ENCODE measurements at places on chromosomes 16 and 17.
A peak's percentile ranks its signal among the peaks of the same experiment; 100 is the strongest.

GRCh38 chr16:83136419-83136818, 509.6 kb downstream of the CDH13 start:
- no peak for DNase-seq

DNA sequence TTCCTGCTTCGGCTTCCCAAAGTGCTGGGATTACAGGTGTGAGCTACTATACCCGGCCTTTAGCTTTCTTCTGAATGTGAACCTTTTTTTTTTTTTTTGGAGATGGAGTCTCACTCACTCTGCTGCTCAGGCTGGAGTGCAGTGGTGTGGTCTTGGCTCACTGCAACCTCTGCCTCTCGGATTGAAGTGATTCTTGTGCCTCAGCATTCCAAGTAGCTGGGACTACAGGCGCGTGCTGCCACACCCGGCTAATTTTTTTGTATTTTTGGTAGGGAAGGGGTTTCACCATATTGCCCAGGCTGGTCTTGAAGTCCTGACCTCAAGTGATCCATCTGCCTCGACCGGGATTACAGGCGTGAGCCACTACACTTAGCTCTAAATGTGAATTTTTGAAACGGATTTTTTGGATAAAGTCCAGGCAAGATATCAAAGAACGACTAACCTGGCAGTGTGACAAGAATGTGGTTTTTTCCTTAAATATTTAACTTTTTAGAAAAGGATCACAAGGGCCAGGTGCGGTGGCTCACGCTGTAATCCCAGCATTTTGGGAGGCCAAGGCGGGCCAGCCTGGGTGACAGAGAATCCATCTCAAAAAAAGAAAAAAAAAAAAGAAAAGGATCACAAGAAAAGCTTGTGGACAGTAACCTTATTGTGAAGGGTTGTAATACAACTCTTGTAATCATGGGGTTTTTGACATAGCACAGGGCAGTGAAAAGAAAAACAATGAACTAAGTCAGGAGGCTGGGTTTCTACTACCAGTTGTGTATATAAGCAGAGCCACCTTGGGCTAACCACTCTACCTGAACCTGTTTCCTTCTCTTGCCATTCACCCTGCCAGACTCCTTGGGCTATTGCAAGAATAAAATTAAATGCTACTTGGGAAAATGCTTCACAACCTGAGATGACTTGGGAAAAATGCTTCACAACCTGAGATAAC, 6.2 kb downstream of the BRCA1 start:
- no peak for DNase-seq

- peak; percentile 26 for DNase-seq
Measured at GRCh38 chr16:89363621-89364393, 126.6 kb downstream of the ANKRD11 start.

- no peak for DNase-seq
Measured at GRCh38 chr16:6104428-6104827, 1006.8 kb upstream of the EEF2KMT start.

GRCh38 chr16:24499193-24499814, 40.1 kb upstream of the RBBP6 start:
- DNase-seq = peak; percentile 30

GRCh38 chr17:38703742-38704605, 1.1 kb upstream of the MLLT6 start:
- DNase-seq = peak; percentile 92

DNA sequence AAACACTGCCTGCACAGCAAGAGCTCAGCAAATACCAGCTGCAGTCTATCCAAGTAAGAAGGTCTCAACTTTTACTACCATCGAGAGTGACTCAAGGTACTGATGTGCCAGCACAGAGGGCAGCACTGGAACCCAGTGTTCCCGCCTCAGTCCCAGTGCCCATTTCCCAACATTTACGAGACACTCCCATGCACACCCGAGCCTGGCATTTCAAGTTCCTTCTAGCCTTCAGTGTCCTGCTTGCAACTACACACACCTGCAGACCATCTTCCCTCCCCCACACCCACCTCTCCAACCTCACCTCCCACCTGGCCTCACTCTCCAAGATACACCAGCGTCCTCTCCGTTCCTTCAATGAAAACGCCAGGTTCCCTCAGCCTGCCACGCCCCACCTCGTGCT, 3.2 kb downstream of the KLHDC4 start:
- no peak for DNase-seq

DNA sequence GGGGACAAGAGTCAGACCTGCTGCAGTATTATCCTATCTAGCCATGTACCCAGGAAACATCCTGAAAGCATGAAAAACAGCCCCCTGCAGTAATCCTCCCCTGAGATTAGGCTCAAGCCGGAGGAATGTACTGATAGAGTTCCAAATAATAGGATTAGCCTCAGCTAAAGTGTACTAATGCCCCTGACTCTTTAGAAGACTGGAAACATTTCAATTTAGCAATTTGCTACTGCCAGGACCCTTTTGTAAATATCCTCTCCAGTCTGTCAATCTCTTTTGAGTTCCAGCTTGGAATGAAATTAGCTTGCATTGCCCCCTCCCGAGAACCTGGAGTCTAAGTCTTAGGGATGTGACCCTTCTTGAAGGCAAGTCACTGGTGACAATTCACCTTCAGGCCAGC, 110.8 kb upstream of the DNAH9 start:
- DNase-seq = no peak

DNA sequence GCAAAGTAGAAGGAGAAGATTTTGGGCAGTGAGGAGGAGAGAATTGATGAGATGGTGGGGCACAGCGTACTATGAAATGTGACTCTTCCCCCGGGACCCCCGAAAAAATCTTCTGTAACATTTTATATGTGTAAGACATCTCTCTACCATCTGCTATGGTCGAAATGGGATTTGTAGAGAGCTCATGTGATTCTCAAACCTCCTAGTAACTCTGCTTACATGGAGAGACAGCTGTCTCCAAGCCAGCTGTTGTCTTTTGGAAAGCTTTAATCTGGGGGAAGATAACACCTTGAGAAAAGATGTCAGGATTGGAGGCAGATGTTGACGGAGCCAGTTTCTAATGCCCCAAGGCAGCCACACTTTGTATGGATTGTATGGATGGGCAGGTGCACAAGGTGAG, 94.1 kb downstream of the PRKCB start:
- DNase-seq = no peak

DNA sequence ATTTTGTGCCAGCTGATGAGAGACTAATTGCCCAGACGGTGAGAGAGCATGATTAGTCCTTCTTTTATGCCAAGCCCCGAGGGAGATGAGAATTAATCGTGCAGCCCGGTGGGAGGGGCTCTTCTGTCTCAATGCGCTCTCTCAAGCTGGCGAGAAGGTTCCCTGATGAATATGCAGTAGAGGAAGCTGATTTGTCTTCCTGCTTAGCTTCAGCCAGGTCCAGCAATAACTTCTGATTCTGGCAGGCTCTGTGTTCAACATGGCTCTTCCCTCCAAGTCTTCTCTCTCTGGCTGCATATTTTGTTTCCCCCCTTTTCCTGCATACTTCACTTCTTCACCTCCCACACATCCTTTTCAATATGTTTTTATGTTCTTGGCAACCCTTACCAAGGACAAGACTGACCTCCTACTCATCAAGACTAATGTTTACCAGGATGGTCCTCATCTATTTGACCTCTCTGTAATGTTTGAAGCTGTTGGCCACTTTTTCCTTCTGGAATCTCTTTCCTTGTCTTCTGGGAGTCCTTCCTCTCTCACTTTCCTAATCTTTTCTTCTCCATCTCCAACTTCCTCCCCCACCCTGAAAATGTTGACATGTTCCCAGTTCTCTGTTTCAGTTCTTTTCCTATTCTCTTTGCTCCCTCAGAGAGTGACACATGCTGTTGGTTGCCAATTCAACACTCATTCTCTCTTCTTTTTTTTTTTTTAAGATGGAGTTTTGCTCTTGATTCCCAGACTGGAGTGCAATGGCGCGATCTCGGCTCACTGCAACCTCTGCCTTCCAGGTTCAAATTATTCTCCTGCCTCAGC, 33.1 kb downstream of the ARL4D start:
- no peak for DNase-seq

DNA sequence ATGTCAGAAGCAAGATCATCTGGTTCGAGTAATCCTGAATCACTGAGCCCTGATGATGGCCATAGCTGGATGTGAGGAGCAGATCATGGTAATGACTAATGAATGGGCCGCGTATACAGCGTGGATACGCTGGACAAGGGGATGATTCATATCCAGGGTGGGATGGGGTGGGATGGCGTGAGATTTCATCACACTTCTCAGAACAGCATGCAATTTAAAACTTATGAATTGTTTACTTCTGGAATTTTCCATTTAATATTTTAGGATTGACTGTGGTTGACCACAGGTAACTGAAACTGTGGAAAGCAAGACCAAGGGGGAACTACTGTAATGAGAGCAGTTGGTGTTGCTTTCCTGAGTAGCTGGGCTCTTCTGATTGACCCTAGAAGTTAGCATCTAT, 225.5 kb downstream of the STX8 start:
- DNase-seq = peak; percentile 93

- DNase-seq = no peak
Measured at GRCh38 chr17:75009139-75009724, 3.2 kb upstream of the MRPL58 start.

- no peak for DNase-seq
Measured at GRCh38 chr16:10708969-10709368, 14.2 kb upstream of the TEKT5 start.

GRCh38 chr17:35865412-35866340, 3.0 kb downstream of the HEATR9 start:
- peak; percentile 46 for DNase-seq

DNA sequence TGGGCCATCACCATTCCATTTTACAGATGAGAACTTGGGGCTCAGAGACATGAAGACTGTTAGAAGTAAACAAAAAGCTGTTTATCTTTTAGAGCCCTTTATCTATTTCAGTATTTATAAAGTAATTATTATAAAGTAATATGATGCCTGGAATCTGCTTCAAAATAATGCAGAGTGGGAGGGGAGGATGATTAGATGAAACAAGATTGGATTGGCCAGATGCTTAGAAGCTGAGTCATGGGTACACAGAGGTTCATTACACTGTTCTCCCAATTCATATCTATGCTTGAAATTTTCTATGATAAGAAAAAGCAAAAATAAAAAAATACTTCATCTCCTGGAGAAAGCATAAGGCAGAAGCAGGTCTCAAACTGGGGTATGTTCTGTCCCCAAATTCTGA, 29.4 kb downstream of the TOM1L2 start:
- DNase-seq = no peak

- peak; percentile 41 for DNase-seq
Measured at GRCh38 chr16:69131167-69131838, 1.1 kb downstream of the CHTF8 start.

GRCh38 chr17:80731323-80731722, 186.7 kb downstream of the RPTOR start:
- no peak for DNase-seq

- DNase-seq = no peak
Measured at GRCh38 chr17:62807812-62808575, at the start of gene MARCHF10. TSS of gene MARCHF10 (minus strand) at chr17:62808314. CDS start at chr17:62801735, 6,579 bp downstream.

DNA sequence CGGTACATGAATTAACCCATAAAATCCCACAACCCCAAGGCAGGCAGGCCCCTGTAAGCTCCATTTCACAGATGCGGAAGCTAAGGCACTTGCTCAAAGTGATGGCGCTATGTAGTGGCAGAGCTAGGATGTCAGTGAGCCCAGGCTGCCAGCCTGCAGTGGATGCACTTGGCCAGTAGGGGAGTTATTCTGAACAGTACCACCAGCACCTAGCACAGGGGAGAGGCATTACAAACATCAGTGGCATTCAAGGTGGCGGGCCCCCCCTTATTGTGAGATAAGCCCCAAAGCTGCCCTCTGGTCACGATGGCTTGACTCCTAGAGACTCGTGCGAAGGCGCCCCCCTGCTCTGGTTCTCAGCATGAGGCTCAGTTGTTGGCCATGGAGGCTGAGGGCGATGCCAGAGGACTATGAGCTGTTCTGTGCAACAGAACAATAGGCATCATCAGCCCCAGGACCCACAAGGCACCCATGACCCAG, 33.8 kb downstream of the GTF3C1 start:
- peak; percentile 45 for DNase-seq

- peak; percentile 51 for DNase-seq
Measured at GRCh38 chr16:2500918-2501750, 12.6 kb upstream of the ATP6V0C start.

DNA sequence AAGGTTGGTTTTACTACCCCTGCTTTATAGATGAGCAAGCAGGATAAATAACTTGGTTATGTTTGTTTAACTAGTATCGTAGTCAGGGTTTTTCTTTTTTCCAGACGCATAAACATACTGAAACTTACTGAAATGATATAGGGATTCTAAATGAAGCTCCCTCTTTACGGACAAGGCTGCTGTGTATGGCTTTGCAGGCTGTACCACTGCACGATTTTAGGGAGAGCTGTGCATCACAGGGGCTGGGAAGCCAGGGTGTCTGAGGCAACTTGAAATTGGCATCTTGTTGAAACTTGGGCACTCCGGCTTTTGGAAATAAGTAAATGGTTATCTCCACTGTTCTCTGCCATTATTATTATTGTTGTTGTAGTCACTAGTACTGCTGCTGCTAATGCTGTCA, 218.1 kb upstream of the CDH8 start:
- no peak for DNase-seq

DNA sequence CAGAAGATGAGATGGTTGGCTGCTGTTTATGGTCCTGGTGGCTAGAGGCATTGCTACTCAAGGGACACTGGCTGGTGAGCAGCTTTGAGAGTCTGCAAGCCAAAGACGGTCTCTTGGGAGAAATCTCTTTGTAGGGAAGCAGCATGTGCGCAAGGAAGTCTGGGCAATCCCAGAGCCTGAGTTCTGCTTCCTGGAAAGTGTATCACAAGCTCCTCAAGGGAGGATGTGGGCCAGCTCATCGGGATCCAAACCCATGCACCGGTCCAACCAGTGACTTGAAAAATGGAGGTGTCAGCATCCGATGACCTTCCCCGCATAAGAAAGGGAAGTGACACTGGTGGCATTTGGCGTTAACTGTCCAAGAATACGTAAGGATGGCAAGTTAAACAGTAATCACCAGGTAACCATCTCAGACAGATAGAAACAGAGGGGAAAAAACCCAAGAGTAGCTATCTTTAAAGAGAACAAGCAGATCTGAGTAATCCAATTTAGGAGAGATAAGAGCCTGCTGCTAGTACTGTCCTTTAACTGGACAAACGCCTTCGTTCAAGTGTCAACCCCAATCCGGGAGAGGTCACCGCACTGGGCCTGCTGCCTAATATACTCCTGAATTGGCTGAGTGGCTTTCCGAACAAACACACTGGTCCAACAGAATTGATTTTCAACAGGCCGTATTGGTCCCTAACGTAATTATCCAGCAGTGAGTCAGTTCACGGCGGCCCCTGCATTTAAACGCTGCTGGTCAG, 303.0 kb upstream of the ZFHX3 start:
- DNase-seq = no peak

DNA sequence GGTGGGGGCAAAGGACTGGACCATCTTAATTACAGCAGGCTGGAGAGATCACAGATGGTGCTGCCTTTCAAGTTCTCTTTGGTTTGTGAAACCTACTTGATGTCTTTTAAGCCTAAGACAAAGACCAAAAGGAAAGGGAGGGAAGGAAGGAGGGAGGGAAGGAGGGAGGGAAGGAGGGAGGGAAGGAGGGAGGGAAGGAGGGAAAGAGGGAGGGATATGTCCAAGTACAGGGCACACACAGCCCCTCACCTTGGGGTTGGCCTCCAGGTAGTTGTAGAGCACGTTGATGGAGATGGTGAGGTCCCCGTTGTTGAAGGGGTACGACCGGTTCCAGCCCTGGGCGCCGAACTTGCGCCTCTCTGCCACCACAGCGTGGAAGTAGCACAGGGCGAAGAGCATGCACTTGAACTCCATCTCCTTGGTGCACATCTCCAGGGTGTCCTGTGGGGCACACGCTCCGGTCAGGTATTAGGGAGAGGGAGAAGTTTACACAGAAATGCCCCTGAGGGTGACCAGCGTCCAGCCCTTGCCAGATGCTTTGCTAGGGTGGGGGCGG, 55.4 kb downstream of the PGS1 start:
- no peak for DNase-seq

GRCh38 chr16:69181-69580, 3.2 kb downstream of the RHBDF1 start:
- no peak for DNase-seq
